Hypothalamus (tissue), 51 donors: ENCODE measurements at places on chromosomes 7 and 10.

DNA sequence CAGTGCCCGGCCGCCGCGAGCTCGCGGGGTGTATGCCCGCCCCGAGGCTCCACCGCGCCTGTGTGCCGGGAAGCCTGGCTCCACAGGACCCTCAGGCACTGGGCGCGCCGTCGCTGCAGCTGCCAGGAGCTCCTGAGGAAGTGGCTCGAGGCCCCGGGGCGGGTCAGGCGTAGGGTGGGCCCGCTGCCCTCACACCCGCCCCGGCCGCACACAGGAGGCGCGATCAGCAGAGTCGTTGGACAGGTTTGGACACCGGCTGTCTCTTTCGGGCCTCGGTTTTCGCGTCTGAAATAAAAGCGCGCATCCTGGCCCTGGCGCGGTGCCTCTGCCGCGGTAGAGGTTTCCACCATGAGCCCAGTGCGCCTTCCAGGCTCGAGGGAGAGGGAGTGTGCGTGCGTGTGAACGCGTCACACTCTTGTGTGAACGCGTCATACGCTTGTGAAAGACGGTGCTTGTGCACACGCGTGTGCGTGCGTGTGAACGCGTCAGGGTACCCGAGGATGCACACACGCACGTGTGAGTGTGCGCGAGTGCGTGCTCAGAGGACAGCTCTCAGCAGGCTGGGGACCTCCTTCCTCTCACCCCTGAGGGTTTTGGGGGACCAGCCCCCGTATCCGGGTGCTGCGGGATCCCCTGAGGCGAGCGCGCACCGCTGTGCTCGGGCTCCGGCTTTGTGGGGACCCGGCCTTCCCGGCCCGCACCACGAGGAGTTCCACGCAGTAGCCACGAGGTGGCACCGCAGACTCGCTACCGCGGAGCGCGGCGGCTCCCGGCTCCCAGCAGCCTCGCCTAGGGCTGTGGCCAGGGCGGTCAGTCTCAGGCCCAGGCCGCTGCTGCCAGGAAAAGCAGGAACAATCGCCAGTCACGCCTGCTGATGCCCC, 83.8 kb downstream of the BMS1 start:
- DNase-seq = peak; percentile 34

- no peak for DNase-seq
These were observed 604.5 kb downstream of the INHBA start for GRCh38 chr7:41098402-41098801.

DNA sequence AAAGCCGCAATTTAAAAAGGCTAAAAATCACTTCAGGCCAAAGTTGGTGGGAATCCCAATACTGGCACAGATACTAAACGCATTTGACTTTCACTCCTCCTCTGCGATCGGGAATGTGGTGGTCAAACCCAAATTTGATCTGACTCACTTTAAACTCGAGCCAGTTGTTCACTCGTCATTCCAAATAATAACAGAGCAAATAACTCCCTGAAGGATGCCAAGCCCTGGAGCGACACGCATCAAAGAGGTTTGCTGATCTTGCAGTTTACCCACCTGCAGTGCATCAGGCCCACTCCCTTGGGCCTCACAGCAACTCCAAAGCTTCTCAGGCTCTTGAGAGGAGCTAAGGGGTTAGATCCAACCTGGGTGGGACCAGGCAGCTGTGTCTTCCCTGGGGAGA, 12.2 kb downstream of the PTN start:
- DNase-seq = no peak

DNA sequence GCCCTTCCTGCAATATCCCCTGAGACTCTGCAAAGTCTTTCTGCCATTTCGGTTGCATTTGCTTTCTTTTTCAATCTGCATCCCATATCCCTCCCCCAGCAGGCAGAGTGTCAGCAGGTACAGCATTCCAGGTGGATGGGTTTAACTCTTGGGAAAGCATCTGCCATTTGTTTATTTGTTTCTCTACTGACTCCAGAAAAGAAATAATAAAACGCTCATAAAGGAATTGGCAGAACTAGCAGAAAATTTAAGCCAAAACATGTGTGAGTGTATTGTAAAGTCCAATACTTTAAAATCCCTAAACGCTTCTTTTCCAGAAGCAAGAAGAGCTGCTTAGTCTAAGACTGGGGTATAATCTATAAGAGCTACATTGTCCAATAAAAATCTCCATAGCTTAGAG, 393.8 kb downstream of the TNS3 start:
- DNase-seq = no peak

DNA sequence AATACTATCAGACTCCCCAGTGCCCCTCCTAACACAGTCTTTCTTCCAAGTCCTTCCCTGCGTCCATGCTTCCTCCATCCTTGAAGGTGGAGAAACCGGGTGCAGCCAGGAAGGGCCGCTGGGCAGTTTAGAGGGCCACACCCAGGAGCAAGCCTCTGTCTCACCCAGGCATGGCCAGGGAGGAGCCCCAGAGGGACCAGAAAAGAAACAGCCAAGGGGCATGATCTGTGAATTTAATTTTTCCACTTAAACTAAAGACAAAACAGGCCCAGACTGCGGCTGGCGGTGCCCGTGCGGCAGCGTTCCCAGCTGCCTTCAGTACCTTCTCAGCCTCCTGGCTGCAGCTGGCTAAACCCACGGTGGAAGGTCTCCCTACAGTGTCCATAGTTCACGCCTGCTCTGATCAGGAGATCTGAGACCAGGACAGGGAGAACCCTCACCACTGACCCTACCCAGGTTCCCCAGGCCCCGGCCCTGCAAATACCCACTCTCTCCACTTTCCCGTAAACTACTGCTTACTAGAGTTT, 12.9 kb downstream of the UNCX start:
- no peak for DNase-seq

- no peak for DNase-seq
These were observed 55.0 kb downstream of the CACNB2 start for GRCh38 chr10:18195060-18195799.

- DNase-seq = no peak
These were observed 35.4 kb upstream of the TM9SF3 start for GRCh38 chr10:96622013-96622787.

DNA sequence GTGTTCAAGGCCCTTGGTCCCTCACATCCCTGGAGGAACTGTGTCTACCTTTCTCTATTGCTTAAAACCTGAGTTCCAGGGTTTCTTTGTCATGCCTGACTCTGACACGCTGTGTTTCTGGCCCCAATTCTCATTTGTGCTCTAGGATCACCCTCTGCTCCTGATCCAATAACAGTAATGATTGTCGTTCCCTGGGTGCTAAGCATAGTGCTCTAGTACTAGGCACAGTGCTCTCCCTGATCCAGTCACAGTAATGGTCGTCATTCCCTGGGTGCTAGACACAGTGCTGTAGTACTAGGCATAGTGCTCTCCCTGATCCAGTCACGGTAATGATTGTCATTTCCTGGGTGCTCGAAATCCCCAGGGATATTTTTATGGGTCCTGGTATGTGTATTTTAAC, 46.6 kb upstream of the UCN3 start:
- no peak for DNase-seq

DNA sequence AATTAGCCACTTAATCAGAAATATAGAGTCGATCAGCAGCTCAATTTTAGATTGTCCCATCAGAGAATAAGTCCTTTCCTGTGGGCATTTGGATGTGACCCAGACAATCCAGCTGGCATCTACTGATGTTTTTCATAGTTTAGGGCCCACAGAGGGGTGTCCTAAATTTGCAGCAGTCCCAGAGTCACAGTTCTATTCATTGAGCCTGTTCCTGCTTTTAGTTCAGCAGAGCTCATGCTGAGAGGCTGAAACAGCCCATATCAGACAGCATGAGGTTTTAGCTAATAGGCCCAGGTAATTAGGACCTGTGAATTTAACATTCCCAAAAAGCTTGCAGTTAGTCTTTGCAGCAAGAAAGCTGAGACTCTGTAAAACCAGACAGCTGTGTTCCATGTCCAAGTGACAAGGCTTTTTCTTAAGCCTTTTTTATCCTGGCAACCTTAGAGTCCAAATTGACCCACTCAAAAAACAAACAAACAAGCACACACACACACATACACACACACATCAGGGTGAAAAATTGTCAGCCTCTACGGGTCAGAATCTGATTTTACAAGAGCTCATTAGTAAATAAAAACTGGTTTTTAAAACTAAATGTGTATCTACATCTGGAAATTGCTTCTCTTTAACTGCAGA, 33.7 kb downstream of the ANKIB1 start:
- DNase-seq = no peak

DNA sequence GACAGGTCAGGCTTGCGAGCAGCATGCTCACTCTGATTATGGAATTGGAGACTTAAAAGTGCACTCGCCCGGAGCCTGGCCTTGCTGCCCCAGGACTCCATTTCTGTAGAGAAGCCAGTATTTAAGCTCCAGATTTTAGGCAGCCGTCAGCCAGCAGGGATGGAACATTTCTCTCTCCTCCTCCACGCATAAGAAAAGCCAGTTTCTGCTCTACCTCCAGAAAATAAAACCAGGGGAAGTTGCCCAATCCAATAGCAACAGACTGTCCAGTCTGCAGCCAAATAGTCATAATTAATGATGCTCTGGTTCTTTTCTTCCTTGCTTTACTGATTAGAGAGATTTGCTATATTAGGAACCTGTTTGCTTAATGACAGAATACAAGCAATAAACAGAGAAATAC, 203.2 kb downstream of the GFRA1 start:
- DNase-seq = no peak

GRCh38 chr7:149680331-149681025, 92.9 kb downstream of the ZNF467 start:
- no peak for DNase-seq

GRCh38 chr10:100184840-100185239, 989 bp downstream of the ERLIN1 start:
- no peak for DNase-seq

GRCh38 chr7:2688409-2689342, 674 bp downstream of the AMZ1 start:
- peak; percentile 64 for DNase-seq

DNA sequence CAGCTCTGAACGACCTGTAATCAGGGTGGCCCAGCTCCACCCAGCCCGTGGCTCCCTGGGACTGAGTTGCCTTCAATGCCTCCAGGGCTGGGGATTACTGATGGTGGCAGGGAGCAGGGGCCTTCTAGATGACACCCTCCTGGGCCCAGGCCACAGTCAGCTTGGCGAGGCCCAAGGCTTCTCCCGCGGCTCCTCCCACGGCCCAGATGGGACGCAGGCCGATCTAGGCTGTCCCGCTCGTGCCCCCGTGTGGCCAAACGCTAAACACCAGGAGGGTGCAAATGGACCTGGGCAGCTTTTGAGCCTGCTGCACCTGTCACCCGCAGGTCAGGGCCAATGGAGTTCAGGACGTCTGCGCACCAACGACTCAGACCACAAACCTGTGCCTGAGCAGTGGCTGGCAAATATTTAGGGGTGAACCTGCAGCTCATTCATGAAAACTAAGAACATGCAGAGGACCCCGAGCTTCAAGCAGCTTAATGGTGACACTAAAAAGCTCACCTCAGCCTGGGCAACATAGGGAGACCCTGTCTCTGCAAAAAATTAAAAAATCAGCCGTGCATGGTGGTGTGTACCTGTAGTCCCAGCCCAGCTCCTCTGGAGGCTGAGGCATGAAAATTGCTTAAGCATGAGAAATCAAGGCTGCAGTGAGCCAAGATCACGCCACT, 43.2 kb downstream of the ASB13 start:
- peak; percentile 76 for DNase-seq

- DNase-seq = no peak
These were observed 42.0 kb downstream of the SRPK2 start for GRCh38 chr7:105346593-105347322.
